ENCODE measurements at places on chromosomes 5 and 9.

DNA sequence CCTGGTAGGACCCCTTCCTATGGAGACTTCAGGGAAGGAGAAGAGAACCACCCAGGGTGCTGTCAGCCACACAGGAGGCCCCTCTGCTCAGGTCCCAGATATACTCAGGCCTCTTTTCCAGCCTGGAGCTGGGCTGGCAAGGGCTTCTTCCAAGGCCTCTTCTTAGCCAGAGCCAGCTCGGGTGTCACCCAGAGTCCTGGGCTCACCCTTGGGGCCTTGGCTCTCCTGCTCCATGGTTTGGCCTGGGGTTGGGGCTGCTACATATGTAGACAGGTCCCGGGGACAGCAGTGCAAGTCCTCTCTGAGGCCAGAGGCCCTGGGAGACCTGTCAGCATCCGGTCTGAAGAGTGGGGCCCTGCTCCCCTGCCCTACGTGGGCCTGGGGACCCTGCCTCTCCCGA is 22.8 kb downstream of the PAEP start:
- DNase-seq: no peak

DNA sequence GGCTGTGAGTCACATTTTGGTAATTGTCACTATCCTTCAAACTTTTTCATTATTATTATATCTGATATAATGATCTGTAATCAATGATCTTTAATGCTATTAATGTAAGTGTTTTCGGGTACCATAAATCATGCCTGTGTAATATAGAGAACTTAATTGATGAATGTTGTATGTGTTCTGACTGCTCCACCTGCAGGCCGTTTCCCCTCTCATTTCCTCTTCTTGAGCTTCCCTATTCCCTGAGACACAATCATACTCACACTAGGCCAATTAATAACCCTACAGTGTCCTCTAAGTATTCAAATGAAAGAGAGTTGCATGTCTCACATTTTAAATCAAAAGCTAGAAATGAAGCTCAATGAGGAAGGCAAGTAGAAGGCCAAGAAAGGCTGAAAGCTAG is 420.9 kb upstream of the SGCD start:
- no peak for DNase-seq

GRCh38 chr5:179378441-179379271 is 33.4 kb upstream of the ADAMTS2 start:
- peak; percentile 57 for DNase-seq

DNA sequence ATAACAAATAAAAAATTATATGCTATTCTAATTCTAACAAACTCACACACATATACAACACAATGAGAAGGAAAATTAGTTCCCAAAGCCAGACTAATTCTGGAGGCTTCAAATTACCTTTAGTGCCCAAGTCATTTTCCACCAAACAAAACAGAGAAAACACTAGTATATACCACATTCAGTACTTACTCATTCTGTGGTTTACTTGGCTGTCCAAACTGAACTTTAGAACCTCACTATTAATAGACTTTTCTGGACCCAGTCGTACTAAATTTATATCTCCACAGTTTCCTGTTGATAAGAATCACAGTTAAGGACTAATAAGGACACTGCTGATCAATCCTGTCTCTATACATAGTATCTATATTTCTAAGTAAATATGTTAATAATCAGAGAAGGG is 66.4 kb downstream of the SETX start:
- DNase-seq: no peak

- peak; percentile 74 for DNase-seq
These were observed 25.3 kb downstream of the STXBP1 start for GRCh38 chr9:127637322-127637847.

DNA sequence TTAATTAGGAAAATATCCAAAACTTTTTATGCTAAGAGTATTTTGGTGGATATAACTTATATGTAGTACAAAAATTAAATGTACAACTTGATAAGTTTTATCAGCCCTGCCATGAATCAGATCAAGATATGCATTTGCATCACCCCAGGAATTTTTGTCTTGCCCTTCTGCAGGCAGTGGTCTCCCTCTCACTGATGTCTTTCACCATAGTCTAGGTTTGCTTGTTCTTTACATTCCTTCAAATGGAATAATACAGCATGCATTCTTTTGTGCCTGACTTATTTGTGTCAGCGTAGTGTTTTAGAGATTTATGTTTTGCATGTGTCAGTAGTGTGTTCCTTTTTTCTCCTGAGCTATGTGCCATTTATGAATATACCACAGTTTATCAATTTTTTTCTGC is 36.4 kb downstream of the RNF180 start:
- no peak for DNase-seq

GRCh38 chr5:132419502-132420468 is 50.3 kb downstream of the SLC22A5 start:
- peak; percentile 78 for DNase-seq

GRCh38 chr5:153884612-153884957 is 154.1 kb downstream of the FAM114A2 start:
- DNase-seq: no peak

DNA sequence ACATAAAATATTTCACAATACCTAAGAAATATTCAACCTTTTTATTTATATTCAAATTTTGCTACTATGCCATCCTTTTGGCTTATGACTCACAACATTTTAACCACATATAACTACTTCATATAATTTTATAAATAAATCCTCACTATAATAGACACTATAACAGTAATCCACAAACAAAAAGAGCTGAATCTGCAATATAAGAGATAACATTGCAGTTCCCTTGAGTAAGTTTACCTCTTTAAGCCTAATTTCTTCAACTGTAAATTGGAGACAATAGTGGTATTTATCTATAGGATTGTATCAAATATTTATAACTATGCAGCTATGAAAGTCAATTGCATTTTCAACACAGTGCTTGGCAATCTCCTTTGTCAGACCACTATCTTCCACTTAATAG is 1084.5 kb downstream of the NR2F1-AS1 start:
- DNase-seq: no peak

DNA sequence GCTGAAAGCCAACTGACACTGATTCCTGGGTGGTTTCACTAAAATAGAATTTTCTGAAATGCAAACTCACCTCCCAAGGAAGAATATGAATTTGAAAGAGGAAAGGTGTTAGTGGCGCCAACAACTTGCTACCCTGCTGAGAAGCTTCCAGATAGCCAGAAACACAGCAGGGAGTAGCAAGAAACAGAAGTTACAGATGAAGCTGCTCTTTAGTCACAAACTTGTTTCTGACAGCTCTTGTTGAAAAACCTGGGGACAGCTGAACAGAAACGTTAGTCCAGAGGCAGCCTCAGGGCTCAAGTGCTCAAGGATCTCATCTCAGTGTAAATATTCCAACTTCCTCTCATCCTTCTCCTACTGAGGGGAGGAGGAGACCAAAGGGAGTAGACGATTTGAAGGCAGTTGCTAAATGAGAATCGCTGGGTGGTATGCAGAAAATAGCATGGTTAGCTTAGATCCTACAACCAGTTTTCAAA is 184.1 kb downstream of the PDE4D start:
- DNase-seq: no peak

DNA sequence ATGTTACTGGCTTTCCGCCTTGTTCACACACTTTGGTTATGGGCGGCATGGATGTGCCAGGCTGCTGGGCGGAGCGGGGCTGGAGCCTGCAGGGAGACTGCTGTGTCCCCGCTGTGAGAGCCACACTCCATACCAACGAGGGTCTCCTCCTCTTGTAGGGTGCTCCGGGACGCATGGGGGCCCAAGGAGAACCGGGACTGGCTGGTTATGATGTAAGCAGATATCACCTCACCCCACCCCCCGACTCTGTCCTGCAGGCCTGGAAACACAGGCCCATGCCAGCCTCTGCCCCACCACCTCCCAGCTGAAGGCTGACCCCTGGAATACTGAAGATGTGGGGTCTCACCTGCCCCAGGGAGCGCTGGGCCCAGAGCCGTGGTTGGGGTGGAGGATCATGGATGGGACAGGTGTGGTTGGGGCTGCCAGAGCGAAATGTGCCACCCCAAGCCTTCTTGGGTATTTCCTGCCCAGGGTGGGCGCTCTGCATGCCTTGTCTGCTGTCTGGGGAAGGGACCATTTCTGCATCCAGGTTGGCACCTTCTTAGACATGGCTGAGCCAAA is 39.3 kb upstream of the ORM1 start:
- DNase-seq: no peak

DNA sequence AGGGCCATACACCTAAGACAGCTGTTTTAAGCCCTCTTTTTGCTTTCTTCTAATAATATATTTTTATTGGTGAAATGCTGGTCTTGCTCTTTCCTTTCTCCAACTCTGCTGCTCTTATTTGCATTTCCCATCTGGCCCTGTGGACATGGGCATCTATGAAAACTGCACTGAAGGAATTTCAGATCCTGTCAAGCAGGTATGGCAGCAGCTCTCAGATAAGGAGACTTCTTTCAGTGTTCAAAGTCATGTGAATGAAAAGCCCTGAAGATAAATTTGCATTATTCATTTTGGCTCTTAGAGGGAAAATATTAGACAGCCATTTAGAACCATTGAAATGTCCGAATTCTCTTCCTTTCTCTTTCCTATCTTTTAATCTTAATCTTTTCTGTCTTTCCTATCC is 668.0 kb upstream of the RIOK2 start:
- DNase-seq: no peak

DNA sequence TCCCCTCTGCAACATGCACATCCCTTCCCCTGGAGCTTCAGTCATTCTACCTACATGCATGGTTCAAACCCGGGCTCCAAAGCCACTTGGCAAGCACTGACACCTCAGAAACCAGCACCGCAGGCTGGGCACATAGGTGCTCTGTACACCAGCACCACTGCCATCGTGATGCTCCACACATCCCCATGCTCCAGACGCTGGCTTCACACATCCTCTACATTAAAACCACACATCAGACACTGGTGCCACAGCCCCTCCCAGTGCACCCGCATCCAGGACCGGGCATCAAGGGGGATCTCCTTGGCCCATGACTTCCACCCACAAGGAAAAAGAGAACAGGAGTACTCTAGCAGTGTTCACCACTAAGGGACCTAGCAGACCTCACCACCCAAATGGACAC is 787.7 kb downstream of the CDH18 start:
- DNase-seq: no peak

DNA sequence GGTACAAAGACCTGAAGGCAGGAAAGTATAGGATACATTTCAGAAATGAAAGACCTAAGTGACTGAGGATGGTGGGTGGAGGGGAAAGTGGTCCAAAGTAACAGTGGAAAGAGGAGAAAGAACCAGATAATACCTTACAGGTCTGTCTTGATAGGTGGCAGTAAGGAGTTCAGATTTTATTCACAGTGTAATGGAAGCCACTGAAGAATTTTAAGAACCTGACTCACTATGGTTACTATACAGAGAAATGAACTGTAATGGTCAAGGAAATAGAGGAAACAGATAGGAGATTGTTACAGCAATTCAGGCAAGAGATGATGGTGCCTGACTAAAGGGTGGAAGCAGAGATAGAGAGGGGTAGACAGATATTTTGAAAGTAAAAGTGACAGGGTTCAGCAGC is 46.5 kb downstream of the EPB41L4A start:
- no peak for DNase-seq

GRCh38 chr5:89436464-89436863 is 553.5 kb upstream of the MEF2C start:
- no peak for DNase-seq

DNA sequence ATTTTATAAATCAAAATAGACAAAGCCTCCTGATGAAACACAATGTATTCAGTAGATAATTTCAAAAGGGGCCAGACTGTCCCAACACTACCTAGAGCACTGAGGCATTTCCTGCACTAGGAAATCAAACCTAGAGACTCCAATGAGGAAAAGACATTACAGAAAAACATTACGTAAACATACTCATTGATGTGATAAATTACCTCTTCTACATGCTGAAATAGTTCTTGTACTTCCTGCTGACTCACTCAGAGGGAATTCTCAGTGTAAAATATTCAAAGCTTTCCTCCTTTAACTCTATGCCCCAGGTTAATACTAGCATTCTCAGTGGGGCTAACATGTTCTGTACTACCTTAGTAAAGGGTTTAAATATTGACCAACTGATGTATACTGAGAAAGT is 178.0 kb downstream of the ESM1 start:
- no peak for DNase-seq

DNA sequence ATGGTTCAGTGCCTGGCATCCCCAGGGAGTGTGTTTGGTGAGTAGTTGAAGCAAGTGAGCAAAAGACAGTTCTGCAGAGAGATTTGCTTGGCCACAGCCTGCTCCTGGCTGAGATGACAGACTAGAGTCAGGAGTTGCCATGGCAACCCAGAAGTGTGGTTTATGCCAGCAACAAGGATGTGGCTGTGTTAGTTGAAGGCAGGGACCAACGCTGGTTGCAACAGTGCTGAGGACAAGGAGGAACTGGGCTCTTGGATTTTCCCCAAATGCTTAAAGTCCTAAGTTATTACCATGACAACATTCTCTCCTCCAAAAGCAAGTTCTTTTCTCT is 2.7 kb downstream of the NXNL2 start:
- peak; percentile 46 for DNase-seq

- DNase-seq: no peak
These were observed 578.4 kb upstream of the COX7C start for GRCh38 chr5:86039351-86039750.

- DNase-seq: no peak
These were observed 28.9 kb downstream of the YIPF5 start for GRCh38 chr5:144141585-144141984.

GRCh38 chr9:76557674-76558225 is 98.8 kb downstream of the GCNT1 start:
- no peak for DNase-seq

DNA sequence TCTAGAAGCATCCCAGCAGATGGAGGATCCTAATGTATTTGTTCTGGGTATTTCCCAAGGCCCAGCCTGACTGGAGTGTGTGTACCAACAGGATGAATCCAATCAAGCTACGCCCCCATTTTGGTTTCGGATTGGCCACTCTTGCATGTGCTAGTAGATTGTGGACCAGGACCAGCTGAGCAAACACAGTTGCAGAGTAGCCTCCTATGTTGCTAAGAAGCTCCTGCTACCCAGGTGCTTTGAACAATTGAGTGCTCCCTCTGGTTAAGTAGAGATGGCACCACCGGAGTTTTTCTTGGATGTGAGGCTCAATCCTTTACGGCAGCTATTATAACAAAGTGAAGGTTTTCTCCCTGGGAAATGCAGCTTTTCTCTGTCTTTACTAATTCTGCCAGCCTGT is 204.5 kb downstream of the NTRK2 start:
- no peak for DNase-seq

- no peak for DNase-seq
These were observed 1.2 kb downstream of the JAK2 start for GRCh38 chr9:4986296-4986695.

GRCh38 chr5:170375283-170375682 is 13.9 kb downstream of the KCNMB1 start:
- DNase-seq: no peak

DNA sequence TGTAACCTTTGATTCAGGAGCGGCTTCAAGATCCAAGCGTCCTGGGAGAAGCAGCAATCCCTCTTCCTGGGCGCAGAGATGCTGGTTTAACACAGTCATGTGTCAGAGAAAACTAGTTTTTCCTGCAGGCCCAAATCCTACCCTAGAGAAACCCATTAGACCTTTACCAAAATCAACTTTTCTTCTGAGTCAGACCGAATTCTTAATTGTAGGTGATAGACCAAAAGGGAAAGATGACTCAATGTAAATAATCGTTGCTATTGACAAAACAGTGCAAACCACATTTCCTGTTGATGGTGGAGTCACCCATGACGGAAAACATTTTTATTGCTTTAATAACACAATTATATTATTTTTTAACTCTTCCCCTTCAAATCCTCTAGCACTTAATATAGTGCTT is 40.1 kb downstream of the SLC1A1 start:
- no peak for DNase-seq

Data from skin of body (tissue), 3 donors.